ENCODE measurements at places on chromosomes 3 and 15. TPM values are rescaled to one million over a fixed set of nuclear protein-coding genes. Genes with fewer than 3 reads are reported as not detected.

DNA sequence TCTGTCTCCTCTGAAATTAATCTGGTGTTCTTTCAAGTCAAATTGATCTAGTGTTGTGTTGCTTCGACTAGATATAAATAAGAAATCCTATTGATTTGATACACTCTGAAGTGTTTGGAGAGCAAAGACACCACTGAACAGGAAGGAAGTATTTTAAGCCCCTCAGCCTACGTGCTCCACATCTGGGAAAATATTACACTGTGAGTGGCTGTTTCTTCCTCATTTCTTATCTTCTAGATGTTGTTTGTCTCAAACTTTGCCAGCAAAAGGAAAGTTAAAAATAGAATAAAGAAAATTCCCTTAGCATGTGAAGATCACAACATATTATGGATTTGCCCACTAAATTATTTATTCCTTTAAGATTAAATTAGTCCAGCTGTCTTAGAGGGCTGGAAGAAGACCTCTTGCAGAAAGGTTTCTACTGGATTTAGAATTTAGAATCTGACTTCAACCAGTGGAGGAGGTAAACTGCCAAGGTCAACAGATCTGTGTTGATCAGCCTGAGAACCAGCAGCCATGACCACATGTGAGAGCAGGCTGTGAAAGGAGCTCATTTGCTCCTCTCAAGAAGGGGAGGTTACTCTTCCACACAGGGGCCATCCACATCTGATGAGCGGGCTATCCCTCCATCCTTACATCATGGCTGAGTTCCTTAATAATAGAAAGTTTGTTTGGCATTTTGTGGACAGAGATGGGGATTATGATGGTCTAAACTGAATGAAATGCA lies 46.3 kb upstream of the ACKR4 start:
- DNase-seq: no peak

CD200R1 gene
- 1.0 TPM for total RNA-seq

DNA sequence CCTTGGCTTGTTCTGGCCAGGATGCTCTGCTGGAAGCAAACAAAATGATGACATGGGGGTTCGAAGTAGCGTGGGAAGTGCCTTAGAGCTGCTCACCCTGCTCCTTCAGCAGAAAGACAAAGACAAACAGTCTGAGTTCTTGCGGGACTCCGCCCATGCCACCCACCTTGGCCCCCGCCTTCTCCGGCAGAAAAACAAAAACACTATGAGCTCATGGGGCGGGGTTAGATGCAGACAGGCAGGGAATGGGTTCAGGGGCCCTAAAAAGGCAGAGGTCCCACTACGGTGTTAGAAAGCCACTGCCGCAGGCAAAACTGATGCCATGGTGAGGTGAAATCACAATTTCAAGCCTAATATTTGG lies 9.7 kb upstream of the NCKIPSD start:
- no peak for DNase-seq

MKRN2OS gene
- total RNA-seq: not detected

GXYLT2 gene
- total RNA-seq: 9.8 TPM

PAQR9 gene
- total RNA-seq: 13.7 TPM

DNA sequence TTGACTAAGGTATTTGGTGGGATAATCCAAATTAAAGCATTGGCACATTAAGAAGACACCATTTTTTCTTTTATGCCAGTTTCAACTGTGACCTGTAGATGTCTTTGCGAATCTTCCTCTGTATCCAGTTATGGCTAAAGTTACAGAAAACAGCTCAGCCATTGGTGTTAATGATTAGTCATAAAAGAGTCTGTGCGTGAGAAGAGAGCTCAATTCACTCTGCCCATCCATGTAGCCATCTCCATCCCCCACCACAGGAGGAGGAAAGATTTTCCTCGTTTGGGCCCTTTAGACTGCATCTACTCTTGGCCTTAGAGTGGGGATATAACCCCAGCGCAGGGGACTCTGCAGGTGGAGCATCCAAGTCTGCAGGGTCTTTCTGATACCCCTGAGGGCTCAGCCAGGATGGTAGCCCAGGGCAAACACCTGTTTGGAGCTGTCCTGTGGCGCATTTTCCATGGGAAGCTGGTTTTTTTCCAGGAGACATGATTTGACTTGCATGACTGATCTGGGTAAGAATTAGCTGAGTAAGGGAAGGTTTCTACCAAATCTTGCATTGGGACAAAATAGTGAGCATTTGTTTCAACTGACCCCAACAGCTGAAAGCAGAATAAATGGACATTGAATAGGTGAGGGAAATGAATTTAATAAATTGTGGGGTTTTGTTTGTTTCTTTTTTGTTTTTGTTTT lies 29.5 kb downstream of the NANOGP8 start:
- DNase-seq: no peak

Data from Right ventricle myocardium inferior (tissue), 1 donor.